Natural killer cell (primary cell): ENCODE measurements at places on chromosomes 1 and 21. TPM values are rescaled to one million over a fixed set of nuclear protein-coding genes. Genes with fewer than 3 reads are reported as not detected.

MCL1 gene
- 938 TPM for total RNA-seq

DNA sequence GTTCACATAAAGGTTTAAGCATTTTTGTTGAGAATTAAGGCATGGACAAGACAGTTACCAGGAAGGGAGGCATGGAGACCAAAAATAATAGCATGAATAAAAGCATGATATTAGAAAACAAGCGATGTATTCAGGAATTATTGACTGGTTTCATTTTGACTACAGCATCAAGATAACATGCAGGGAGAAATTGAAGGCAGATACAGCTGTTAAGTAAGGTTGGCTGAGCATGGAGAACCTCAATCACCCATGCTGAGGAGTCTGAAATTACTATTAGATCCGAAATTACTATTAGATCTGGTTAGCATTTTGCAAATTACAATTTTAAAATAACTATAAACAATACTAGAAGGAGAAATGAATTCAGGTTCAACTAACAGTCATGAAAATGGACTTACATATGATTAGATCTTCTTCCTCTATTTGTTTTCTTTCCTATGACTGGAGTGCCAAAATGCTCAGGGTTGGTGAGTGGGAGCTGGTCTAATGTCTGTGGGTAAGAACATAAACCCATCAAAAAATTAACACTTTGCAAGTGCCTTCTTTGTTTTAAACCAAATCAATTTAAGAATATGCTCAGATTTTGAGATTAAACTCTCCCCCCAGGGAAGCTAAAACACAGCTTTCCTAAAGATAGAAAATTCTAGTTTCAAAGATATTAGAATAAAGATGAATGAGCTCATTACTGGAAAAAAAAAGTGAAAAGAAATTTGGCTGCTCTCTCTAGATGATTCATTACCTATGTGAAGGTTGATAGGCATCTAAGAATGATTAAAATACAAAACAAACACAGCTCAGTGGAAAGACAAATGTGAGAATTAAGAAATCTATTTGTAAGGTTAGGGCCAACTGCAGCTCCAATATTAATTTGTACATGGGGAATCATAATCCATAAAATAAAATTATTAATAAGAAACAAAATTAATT, 81.7 kb downstream of the ARID4B start:
- no peak for DNase-seq

DNA sequence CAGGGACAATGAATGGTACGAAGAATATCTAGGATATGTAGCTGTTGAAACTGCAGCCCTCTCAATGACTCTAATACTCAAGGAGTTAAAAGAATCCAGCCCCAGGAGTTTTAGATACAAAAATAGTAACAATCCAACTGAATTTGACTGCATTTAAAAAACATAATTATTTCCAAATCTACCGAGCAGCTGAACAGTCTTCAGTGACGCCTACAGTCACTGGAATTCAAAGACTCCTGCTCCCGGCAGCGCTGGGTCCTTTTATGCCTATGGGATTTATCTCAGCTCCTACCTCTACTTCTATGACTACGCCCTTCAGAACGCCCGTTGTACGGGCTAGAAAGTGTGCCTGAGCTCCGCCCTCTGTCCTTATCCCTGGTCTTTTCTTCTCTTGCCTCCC, 55.7 kb downstream of the WARS2 start:
- no peak for DNase-seq

GRCh38 chr1:41812453-41812852, 106.3 kb downstream of the HIVEP3 start:
- no peak for DNase-seq

DNA sequence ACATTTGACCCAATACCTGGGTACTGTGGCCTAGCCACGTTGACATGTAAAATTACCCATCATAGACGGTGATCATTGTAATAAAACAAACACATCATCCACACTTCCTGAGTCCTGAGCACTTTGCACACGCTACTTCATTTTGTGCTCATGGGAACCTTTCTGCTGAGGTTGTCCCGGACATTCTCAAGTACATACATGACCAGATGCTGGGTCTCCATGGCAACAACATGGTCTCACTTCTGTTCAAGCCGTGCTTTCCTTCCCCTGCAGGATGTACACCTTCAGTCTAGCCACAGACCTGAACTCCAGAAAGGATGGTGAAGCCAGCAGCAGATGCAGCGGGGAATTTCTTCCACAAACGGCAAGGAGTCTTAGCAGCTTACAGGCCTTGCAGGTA, 22.7 kb downstream of the UBASH3A start:
- DNase-seq, result no peak
